ENCODE measurements at places on chromosomes 2 and 18. TPM values are rescaled to one million over a fixed set of nuclear protein-coding genes. Genes with fewer than 3 reads are reported as not detected.

DNA sequence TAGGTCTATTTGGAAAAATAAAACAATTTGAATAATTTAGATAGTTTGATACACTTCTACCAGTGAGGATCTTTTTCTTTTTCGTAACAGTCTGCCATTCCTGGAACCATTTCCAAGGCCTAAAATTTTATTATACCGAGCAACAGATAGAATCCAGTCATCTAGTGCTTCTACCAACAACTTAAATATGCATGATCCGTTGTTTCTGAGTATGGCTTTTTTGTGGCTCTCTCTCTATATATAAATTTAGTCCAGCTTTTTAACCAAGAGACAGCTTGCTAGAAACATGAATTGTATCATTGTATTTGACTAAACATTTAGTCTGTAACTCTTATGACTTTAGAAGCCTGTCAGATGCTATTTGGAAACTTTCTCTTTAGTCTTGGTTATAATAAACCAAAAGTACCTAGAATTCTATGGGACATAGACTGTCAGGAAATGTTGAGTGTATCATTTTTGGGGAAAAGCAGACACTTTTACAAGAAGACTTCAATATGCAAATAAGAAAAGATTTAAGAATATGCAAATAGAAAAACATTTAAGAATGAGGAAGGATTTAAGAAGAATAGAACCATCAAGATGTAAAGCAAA, 161.4 kb downstream of the ZEB2 start:
- DNase-seq = no peak

DNA sequence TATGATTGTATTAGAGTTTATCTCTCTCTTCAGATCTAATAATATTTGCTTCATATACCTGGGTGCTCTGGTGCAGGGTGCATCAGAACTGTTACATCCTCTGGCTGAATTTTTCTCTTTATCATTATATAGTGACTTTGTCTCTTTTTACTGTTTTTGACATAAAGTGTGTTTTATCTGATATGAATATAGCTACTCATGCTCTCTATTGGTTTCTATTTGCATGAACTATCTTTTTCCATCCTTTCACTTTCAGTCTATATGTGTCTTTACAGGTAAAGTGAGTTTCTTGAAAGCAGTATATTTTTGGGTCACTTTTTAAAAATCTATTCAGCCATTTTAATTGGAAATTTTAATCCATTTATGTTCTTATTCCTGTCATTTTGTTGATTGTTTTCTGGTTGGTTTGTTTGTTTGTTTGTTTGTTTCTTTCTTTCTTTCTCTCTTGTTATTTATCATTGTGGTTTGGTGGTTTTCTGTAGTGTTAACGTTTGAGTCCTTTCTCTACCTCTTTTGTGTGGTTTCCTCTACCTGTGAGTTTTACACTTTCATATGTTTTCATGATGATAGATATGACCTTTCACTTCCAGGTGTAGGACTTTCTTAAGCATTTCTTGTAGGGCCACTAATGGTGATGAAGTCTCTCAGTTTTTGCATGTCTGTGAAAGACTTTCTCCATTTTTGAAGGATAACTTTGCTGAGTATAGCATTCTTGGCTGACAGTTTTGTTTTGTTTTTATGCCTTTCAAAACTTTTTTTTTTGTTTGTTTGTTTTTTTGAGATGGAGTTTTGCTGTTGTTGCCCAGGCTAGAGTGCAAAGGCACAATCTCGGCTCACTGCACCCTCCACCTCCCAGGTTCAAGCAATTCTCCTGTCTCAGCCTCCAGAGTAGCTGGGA, 54.9 kb downstream of the CCNT2 start:
- no peak for DNase-seq

DNA sequence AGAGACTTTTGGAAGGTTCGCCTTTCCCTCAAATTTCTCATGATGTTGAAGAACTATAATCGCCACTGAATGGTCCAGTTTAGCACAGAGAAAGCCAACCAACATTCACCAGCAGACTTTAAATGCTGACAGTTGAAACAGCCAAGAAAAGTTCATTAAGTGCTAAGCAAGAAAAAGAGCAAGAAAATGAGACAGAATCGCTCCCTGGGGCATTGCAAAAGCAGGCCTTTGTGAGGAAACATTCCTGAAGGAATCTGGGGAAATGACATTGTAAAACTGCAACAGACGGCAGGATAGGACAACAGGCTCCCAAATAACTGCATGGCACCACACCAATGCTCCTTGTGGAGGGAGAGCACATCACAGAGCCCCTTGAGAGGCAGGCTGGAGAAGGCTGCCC, 269.3 kb upstream of the ID2 start:
- peak; percentile 63 for DNase-seq

DNA sequence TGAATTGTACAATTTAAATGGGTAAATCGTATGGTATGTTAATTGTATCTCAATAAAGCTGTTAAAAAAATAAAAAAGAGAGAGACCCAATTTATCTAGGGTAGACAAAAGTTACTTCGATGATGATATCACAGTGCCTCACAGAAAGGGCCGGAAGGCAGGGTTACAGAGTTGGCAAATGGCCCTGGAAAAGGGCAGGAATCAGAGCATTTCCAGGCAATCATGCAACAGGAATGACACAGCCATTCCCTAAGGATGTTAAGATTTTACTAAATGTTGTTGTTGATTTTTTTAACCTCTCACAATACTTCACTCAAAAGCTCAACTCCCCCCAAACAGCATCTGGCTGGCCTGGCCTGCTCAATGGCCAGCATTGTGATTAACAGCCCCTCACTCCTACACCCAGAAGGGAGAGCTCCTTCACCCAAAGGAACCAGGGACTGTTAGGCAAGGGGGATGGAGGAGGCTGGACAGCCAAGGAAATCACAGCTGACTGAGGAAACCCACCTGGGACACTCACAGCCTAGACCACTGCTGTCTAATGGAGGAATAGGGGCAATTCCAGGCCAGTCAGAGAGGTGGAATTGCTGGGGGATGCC, 7.7 kb upstream of the SP100 start:
- peak; percentile 8 for DNase-seq

GRCh38 chr2:137437386-137437785, 526.9 kb upstream of the HNMT start:
- no peak for DNase-seq

- no peak for DNase-seq
These were observed 12.7 kb downstream of the SP3 start for GRCh38 chr2:173952267-173953046.

DNA sequence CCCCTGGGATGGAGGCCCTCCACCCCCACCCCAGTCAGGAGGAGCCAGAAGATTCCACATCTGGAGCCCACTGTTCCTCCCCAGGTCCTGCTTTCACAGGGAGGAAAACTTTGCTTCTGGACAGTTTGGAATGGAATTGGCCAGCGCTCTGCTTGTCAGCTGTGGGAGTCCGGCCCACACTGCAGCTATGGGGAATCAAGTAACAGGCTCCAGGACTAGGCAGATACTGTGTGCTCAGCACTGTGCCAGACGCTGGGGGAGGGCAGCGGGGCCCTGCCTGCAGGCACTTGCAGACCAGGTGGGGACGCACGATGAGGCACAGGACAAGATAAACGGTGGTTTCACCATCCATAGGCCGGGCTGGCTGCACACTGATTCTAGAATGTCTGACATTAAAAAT, 114.0 kb downstream of the STPG4 start:
- DNase-seq = peak; percentile 69

- no peak for DNase-seq
These were observed 152.9 kb downstream of the NCKAP5 start for GRCh38 chr2:133415210-133415876.

GRCh38 chr2:15471606-15472005, 89.5 kb downstream of the NBAS start:
- no peak for DNase-seq

- no peak for DNase-seq
These were observed 205.8 kb downstream of the PRKCE start for GRCh38 chr2:45857275-45857609.

DNA sequence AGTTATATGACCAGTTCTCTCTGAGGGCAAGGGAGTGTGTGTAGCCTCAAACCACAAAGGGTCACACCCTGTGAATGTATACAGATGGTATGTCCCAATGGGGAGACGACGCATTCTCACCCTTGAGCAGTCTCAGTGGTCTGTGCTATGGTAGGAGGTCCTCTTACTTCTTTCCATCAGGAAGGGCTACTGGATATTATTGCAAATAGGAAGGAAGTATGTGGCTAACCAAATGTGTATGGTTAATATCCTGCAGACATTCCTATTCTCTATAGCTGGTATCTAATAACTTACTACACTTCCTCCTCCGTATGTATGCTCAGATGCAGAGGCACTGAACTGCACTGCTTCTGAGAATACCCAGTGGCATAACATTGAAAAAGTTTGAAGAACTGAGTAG, 306.7 kb upstream of the CCDC68 start:
- DNase-seq = no peak

DNA sequence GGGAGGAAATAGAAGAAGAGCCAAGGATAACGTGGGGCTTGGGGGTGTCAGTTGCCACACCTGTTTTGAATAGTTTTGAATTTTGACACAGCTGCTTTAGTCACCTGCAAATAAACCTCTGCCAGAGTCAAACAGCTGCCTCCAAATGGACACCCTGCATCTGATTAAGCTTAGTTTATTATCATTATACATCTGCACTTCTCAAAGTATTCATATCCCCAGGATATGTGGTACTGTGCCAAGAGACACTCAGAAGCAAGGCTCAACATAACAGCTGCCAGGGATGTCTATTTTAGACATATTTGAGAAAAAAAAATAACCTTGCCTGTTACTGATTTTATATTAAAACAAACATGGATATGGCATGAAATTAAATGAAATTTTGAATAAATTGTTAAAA, 122.5 kb upstream of the WDR75 start:
- DNase-seq = no peak

GRCh38 chr2:128879161-128879560, 560.5 kb upstream of the HS6ST1 start:
- DNase-seq = no peak

DNA sequence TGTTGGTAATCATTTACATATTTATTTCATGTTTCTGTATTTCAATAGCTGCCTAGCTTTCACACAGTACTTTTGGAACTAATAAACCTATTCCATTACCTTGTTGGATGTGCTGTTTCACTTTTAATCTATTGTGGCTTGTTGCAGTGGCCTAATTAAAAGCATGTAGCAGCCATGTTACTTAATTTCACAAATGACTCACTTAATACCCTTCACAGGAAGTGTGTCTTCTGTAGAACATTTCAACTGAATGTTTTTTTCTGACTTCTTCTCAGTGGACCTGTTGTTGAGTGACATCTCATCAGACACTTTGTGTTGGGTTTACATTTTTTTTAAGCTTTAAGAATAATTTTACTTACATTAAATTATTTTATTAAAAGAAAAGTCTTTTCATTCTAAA, 260.5 kb upstream of the THUMPD2 start:
- no peak for DNase-seq

DNA sequence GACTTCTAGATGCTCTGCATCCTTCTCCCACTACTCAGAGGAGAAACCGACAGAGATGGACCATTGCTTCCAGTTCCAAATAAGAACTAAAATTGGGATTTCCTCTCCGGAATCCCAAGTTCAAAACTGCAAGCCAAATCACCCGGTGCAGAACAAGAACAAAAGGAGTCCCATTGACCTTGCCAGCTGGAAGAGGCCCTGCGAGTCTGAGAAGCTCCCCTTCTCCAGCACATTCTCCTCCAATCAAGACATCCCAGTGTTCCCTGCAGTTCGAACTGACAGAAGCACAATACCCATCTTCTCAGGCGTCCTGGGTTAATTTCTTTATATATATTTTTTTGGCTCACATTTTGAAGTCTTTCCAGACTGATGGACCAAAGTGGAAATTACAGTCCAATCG, 195.3 kb upstream of the MEIS1 start:
- DNase-seq = no peak

DNA sequence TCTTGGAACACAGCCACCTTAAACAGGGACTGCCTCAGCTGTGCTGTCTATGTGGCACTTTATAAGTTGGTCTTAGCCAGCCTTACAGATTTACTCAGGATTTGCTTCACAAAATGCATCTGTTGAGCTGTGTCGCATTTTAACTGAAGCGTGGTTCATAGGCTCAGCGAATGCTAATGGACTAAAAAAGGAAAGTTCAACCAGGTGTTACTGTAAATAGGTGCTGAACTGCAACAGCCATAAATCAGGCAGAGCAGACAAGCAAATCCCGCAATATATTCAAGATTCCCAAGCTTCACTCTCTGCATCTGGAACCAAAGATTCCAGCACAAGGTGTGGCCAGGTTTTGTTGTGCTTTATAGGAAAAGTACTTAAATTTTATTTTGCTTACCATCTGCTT, 130.0 kb downstream of the EPHA4 start:
- DNase-seq = no peak

DNA sequence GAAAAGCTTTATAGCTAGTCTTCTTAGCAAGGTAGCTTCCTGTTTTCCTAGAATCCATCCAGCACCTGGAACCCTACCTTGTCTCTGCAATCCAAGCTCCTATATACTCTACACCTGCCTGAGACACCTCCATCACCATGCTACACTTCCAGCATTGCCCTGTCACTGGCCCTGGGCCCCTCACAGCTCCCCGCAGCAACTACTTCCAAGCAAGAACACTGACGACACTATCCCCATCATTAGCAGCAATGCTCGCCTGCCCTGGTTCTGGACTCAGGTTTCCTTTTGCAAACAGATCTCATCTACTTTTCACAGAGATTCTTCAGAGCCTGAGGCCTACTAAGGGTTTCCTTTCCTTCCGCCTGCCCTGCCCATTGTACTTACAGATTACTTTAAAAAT, 121.1 kb downstream of the DTNB start:
- DNase-seq = no peak

DNA sequence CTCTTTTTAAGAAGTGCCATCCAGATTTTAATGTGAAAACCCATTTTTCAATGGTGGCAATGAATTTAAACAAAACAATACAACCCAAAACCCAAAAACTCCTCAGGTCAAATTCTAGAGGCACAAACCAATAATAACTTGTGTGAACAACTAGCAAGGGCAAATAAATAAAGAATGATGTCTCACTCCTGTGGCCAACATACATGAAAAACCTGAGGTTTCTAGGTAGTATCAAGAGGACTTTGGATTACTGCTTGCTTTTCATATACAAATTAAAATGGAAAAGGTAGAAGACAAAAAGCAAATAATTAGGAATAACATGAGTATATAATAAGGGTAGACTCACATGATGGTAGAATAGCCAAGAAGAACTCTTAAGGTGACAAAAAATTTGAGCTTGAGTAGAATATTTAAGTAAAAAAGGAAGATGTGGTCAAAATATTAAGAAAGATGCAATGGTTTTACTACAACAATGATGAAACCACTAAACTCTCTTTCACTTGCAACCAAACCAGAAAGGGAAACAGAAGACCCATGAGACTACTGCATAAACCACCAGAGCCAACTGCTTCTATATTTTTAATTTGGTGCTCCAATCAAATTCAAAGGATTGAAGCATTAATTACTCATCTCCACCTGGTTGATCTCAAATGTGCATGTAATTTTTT, 53.5 kb downstream of the DARS1 start:
- DNase-seq = no peak

- no peak for DNase-seq
These were observed 17.0 kb upstream of the MPP4 start for GRCh38 chr2:201715459-201715858.

GRCh38 chr2:86383844-86384243, 46.4 kb upstream of the REEP1 start:
- DNase-seq = no peak

The DYNAP gene
- total RNA-seq = 7.0 TPM

The CIB4 gene
- not detected for total RNA-seq

The CASP10 gene
- total RNA-seq = 3.4 TPM

The CLEC4F gene
- total RNA-seq = not detected

The CDKL4 gene
- 8.2 TPM for total RNA-seq

The C2orf81 gene
- total RNA-seq = 1.4 TPM

The FOXD4L1 gene
- total RNA-seq = 0.96 TPM
